ENCODE measurements at places on chromosomes 4 and X.

DNA sequence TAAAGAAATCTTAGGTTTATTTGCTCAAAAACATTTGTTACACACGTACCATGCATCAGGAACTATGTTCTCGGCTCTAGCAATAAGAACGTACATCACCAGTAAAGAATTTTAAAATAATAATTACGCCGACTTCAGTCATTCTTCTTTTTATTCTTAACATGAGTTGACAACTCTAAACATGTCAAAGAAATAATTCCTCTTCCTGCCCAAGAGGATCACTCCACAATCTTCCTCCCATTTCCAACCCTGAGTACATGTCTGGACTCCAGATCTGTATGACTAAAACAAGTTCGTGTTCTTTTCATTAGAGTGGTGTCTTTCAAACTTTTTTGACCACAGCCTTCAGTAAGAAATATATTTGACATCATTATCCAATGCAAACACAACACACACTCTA lies 201.6 kb upstream of the GRIA3 start:
- no peak for DNase-seq

DNA sequence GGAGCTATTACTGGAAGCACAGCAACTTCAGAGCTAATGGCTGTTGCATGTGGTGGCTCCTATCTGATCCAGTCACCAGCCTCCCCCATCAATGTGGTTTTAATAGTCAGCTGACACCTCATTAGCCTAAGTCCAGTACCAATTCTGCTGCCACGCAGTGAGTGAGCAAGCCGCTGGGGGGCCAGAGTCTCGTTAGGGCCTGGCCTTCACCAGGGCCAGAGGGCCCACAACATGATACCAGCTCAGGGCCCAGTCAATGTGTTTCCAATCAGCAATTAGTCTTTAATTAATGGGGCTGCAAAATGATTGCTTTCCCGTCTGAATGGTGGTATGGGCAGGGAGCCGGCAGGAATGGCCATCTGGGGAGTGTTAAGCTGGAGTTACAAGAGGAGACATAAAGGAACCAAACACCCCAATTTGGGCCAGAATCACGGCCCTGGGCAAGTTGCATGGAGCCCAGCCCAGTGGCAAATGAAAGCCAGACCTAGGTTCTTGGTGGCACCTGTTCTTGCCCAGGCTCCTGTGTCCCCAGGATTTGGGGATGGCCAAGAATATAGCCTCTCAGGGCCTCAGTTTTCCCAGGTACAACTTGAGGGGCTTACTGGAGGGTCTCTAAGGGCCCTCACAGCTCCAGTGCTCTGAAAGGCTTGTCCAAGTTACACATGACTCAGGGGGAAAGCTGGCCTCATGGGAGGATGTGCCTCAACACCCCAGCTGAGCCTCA lies 119.2 kb downstream of the EFNB1 start:
- DNase-seq: no peak

- DNase-seq: no peak
Observed at GRCh38 chr4:182019148-182019652, 224.0 kb upstream of the TENM3 start.

DNA sequence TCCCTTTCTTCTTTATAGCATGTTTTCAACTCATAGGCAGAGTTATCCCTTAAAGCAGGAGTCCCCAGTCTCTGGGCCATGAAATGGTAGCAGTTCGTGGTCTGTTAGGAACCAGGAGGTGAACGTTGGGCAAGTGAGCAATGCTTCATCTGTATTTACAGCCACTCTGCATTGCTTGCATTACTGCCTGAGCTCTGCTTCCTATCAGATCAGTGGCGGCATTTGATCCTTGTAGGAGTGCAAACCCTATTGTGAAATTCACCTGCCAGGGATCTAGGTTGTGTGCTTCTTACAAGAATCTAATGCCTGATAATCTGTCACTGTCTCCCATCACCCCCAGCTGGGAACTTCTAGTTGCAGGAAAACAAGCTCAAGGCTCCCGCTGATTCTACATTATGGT lies 39.8 kb downstream of the DTHD1 start:
- no peak for DNase-seq

GRCh38 chr4:57554556-57555092 lies 444.4 kb upstream of the IGFBP7 start:
- DNase-seq: no peak

DNA sequence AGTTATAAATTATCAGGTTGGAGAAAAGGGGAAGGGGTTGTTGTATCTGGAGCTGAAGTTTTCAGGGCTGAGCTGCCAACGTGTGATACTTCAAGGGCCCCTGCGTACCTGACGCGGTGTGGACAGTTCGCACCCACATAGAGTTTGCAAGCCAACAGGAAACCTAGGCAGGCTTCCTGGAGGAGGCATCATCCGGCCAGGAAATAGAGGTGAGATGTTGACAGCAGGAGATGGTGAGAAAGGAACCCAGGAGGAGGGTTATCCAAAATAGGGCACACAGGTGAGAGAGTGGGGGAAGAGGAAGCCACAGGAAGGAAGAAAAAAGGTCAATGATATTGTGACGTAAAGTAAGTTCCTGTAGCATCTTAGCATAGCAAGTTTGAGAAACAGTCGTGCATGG lies 127.2 kb downstream of the DHRSX start:
- no peak for DNase-seq

Data from esophagus muscularis mucosa (tissue), 4 donors.